ENCODE measurements at places on chromosomes 3 and 15. TPM values are rescaled to one million over a fixed set of nuclear protein-coding genes. Genes with fewer than 3 reads are reported as not detected.

MKRN3 gene
- 0.28 TPM for total RNA-seq

SYNPR gene
- not detected for total RNA-seq

GRCh38 chr15:78170848-78171773, 21.9 kb downstream of the IDH3A start:
- no peak for DNase-seq

CA12 gene
- total RNA-seq: 32.3 TPM

- DNase-seq: no peak
These were observed 79.3 kb downstream of the GAP43 start for GRCh38 chr3:115702598-115702997.

DNA sequence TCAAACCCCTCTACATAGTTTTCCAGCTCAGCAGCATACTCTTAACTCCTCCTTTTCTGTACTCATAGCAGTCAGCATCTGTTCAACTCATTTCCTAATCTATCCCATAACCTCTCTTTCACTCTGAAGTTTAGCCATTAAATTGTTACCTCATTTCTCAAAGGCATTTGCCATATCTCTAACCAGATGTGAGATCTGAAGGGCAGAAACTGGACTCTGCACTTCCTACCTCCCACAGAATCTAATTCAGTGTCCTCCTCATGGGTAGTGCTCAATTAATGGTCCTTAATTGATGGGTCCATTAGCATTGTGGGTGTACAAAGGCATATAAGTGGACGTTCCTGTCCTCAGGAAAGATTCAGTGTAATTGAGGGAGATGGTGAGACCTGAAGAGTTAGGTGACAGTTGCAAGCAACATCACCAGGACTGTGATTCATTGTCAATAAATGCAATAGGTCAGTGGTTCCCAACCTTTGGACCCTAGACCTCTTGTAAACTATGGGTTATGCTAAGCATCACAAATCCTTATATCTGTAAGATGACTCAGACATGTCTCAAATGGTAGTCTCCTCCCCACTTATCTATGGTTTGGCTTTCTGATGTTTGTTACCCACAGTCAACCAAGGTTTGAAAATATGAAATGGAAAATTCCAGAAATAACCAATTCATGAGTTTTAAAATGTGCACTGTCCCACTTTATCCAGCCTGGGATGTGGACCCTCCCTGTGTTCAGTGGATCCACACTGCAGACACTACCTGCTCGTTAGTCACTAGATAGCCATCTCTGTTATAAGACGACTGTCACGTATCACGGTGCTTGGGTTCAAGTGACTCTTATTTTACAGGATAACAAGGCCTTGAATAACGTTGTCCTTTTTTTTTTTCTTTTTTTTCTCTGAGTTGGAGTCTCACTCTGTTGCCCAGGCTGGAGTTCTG, 25.0 kb upstream of the UACA start:
- DNase-seq: no peak

SPTBN5 gene
- 1.4 TPM for total RNA-seq

DNA sequence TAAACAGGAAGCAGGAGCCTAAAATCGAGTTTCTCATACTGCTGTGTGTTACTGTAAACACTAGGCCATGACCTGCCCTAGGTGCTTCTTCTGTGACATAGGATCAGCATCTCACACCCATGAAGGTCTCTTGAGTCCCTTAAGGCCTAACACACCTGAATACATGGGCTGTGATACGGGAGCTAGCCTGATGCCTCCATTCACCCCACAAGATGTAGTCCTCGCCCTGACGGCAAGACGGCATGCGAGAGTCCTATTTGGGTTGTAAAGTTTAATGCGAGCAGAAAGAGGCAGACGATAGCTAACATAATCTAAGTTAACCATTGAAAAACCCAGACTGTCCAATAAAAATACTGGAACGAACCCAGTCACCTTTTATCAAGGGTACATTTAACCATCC, 241.1 kb upstream of the ICE2 start:
- no peak for DNase-seq

- no peak for DNase-seq
These were observed 298 bp downstream of the BCL2L10 start for GRCh38 chr15:52112203-52112750.

MYO5C gene
- 0.37 TPM for total RNA-seq

DNA sequence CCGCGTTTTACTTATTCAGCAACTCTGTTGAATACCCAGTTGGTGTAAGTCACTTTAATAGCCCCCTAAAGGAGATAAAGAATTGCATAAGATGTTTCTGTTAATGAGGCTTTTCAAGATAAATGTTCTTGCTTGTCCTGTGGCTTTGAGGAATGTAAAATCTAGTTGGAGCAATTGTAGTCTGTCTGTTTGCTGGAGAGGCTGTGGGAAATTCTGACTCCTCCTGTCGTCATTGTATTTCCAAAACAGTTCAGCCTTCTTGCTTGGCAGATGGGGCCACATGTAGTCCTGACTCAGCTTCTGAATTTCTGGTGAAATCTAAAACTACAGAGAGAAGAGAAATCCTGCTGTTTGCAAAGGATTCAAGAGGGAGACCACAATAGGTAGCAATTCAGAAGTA, 114.4 kb downstream of the RYR3 start:
- peak; percentile 97 for DNase-seq

CCDC54 gene
- total RNA-seq: not detected

DNA sequence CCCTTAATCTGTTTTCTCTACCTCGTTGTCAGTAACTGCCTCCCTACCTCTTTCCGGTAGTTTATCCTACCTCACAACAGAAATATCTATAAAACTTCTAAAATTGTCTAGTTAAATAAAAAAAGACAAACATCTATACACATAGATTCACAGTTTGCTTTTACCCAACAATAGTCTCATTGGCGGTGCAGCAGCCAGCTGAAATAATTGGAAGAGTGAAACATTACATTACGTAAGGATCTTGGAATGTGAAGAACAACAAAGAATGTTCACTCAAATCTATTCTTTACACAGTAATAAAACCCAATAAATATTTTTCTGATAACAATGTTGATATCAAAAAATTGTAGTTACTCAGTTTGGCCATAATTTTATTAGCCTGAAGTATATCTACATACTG, 115.5 kb upstream of the ARPP21 start:
- DNase-seq: no peak

SEMA7A gene
- total RNA-seq: 45.0 TPM

DNA sequence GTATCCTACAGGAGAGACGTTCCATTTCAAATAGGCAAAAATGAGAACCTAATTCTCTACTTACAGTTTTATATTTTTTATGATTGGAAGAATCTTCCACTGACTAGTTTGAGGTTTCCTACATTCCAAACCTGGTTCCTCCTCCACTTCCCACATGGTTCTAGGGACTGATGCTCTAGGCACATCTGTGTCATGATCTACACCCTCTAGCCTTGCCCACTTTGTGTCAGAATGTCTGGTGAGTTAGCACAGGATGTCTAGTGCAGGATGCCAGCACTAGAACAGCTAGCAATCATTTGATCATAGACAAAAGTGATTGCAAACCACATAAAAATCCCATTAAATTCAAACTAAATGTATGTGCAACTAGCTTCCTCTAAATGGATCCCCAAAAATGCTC, 26.7 kb upstream of the FILIP1L start:
- no peak for DNase-seq

- DNase-seq: no peak
These were observed 79.0 kb downstream of the RPLP1 start for GRCh38 chr15:69531665-69532027.

DNA sequence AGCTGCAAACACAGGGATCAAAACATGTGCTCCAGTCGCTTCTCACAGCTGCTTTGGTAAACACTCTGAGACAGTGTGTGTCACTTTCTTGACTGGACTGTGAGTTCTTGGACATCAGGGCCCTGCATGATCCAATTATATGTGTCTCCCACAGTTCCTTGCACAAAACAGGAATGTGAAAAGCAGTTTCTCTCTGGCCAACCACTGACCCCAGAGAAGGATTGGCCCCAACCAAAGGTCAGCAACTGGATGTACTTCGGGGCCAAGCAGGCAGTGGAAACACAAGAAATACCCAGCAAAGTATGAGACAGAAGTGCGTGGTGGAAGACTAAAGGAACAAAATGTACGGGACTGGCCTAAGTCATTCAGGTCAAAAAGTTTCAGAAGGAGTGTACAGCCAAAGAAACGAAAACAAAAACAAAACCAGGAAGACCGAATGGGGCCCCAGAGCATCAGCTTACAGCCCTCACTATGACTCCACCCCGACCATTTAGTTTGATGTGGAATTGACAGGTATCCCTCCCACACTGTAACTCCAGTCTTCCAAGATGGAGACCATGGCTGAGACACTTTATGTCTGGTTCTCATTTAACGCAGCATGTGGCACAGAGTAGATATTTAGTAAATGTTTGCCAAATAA, 76.7 kb upstream of the LPP start:
- DNase-seq: no peak

DNA sequence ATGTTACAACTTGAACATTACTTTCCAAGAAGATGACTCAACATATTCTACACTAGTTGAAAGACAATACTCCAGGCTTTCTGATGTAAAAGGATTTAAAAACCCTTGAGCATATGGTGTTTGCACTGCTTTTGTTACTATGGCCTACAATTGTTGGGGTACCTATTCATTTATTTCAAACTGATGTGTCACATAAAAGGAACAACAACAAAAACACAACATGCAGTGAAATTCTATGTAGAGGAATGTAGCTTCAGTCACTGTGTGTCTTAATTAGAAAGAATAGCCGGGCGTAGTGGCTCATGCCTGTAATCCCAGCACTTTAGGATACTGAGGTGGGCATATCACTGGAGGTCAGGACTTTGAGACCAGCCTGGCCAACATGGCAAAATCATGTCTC, 1.6 kb downstream of the SPATA16 start:
- DNase-seq: no peak

GRCh38 chr3:59374091-59374817, 324.4 kb upstream of the CFAP20DC start:
- no peak for DNase-seq

DAZL gene
- not detected for total RNA-seq

DNA sequence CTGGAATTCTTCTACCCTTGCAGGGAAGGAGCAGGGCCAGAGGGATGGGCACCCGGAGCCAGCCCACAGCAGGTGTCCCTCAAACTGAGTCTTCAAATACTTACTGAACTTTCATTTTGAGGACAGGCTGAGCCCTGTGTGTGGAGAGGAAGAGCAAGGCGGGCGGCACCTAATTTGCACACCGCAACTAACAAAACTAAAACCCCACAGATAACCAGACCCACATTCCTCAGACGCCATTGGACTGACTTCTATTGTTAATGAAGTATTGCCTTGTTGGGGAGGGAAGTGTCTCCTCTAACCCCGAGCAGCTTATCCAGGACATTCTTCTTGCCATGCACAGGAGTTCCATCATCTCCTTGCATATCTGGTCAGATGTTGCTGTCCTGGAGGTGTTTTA, 105.2 kb upstream of the NR2E3 start:
- DNase-seq: no peak

GRCh38 chr3:183541235-183541655, 14.3 kb downstream of the KLHL6 start:
- no peak for DNase-seq

ALS2CL gene
- total RNA-seq: 32.3 TPM

EXOSC7 gene
- total RNA-seq: 63.3 TPM

- no peak for DNase-seq
These were observed 5.7 kb downstream of the PDIA5 start for GRCh38 chr3:123072564-123072963.

ATG7 gene
- 39.2 TPM for total RNA-seq

ANKRD63 gene
- total RNA-seq: not detected

GRCh38 chr15:67148196-67148701, 82.8 kb downstream of the SMAD3 start:
- peak; percentile 72 for DNase-seq

LMAN1L gene
- not detected for total RNA-seq

DNA sequence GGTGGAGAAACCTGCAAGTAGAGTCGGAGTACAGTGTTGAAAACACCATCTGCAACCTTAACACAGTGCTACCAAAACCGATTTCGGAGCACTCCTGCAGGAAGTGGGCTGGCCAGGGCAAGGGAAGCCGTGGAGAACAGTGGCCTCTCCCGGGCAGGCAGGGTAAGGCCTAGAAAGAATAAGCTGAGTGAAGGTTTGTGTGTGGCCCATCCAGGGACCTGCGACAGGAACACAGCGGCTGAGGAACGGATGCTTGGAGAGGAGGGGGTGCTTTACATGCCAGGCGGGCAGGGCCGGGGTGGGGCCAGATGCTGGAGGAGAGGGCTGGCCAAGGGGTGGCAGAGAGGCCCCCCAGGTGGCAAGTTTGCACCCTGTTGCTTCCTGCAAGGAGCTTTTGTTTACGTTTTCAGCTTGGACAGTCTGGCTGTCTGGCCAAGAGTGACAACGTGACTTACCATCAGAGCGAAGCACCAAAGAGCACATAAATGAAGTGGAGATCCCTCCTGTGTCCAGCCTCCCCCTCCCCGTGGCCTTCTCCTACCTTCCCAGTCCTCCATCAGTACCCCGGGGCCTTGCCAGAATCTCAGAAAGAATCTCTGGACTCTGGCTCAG, 156.5 kb downstream of the PGPEP1L start:
- no peak for DNase-seq

- no peak for DNase-seq
These were observed 246.5 kb upstream of the CDIN1 start for GRCh38 chr15:36332896-36333295.

DNA sequence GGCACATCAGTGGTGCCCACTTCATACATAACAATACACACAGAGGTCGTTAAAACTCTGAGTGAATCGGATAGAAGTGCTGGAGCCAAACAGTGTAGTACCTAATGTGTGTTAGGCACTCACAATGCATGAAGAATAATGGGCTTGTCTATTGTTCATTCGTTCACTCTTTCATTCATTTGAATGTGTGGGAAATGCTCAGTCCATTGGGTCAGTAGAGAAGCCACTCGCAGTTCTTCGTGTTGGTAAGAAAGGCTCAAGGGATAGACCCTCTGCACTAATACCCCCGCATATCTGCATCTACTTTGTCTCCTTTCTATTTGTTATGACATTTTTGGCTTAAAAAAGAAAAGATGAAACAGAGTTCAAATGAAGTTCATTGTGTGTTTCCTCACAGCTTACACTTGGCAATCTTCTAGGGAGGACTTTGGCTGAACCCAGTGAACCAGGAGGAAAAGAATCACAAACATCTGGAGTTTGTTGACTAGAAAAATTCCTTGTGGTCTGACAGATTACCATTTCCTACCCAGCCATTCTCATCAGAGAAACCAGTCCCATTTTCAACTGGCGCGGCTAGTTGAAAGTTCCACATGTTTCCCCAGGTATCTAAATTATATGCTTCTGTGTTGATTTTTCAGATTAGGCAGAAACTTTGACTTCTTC, 32.8 kb upstream of the MFSD1 start:
- DNase-seq: no peak

PRR23B gene
- total RNA-seq: not detected

DNA sequence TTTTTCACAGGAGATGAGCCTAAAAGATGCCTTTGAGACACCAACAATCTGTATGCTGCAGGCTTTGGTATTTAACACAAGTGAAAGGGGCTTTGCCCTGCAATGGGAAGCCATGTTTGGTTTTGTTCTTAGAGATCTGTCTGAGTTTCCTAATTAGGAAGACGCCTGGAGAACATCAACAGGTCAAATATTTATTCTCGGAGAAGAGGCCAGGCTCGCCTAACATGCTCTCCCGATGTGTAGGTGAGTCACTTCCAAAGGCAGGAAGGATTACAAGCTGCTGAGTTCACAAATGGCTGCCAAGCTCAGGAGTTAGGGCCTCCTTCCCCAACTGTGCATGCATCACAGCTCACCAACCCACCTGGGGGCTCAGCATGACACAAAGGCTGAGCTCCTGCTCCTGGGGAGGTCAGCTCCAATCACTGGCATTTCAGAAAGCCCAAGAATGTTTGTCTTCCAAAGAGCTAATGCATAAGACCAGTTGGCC, 119.5 kb upstream of the PRICKLE2 start:
- no peak for DNase-seq

Measured in foreskin keratinocyte (primary cell).